ENCODE measurements at places on chromosomes 5 and 9.

DNA sequence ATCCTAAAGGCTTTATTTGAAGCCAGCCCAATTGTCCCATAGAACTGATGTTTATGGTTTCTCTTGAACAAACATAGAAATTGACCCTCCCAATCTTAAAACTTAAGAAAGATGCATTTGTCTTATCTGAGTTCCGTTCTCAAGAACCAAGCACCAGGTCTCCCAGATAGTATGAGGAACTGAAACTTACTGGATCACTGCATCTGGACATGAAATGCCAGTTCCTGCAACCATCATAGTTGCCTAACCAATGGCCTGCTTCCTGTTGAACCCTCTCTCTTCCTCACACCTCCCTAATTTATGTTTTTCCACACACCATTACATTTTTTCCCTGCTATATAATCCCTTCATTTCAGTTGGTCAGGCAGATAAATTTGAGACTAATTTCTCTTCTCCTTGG, 478.9 kb downstream of the HTR1A start:
- DNase-seq: no peak

DNA sequence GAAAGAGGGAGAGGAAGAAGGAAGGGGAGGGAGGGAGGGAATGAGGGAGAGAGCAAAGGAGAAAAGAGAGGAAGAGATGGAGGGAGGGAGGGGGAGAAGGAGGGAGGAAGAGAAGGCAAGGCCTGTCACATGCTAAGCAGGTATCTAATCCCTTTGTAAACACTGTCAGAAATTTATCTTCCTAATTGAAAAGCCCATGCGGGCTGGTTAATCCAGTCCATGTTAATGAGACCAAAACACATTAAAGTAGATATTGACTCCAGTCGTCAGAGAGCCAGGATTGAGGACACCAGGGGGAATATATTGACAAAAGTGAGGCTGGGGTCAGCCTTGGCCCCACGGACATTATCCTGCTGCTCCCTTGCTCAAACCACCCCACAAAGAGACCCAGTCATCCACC, 37.4 kb upstream of the ALDH1B1 start:
- DNase-seq: no peak

DNA sequence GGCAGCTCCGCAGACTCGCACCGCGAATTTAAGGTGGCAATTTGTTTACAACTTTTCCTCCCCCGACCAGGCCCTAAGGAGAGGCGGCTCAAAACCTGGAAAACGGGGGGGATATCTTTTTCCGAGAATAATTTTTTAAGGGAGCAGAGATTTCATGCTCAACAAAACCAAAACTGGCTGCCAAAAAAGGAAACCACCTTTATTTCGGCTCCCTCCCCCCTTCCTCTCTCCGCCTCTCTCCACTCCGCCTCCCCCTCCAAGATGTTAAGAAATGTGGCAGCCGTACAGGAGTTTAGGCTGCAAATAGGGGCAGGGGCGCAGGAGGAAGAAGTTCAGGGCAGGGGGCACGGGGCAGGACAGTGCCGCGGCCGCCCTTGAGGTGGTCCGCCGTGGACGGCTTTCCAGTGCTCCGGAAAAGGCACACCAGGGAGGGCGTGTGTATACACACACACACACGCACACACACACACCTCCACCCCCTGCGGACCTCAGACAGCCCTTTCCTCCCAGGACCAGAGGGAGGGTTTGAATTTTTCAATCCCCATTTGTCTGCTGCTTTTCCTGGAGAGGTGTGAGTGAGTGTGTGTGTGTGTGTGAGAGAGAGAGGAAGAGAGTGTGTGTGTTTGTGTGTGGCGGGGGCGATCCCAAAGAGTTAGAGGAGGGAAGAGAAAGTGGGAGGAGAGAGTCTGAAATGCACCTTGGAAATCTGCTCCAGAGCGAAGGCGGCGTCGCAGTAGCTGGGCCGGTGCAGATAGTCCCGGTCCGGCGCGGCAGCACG, 9.1 kb downstream of the PTCH1 start:
- DNase-seq: no peak

- DNase-seq: no peak
Measured at GRCh38 chr5:122391621-122392020, 79.6 kb downstream of the SNCAIP start.

DNA sequence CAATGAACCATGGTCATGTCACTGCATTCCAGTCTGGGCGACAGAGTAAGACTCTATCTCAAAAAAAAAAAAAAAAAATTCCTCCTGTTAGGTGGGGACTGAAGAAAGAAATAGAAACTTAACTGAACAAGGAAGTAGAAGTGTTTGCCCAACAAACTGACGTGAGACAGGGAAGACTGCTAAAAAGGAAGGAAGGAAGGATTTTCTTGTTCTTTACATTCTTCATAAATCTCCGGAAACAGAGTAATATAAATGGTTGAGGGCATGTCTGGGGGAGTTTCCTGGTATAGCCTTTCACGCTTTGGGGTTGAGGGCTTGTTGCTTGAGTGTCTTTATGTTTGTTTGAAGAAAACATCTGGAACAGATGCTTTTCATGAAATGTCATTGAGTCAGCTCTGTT, 3.1 kb downstream of the TOR1B start:
- DNase-seq: peak; percentile 47

DNA sequence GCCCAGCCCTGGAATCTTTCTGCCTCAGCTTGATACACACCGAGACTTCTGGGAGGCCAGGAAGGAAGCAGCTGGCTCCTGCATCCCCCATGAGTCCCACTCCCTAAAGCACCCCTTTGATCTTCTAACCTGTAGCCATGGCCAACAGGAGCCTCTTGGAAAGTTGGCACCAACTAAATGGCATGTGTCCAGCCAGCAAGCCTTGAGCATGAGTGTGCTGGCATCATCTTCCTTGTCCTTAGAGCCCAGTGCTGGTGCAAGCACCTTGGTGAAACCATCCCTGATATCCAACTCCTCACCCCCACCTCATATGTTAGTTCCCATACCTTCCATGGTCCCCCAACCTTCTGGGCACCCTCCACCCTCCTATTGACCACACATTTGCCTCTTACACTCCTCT, 130.4 kb downstream of the CRB2 start:
- no peak for DNase-seq

- DNase-seq: no peak
Measured at GRCh38 chr5:132540764-132541163, 2.6 kb downstream of the IL5 start.

GRCh38 chr5:74035521-74035937, 409.5 kb downstream of the ARHGEF28 start:
- DNase-seq: peak; percentile 3

- DNase-seq: no peak
Measured at GRCh38 chr5:129097498-129098296, 3.1 kb downstream of the ISOC1 start.

GRCh38 chr5:124867137-124867704, 120.8 kb upstream of the ZNF608 start:
- no peak for DNase-seq

DNA sequence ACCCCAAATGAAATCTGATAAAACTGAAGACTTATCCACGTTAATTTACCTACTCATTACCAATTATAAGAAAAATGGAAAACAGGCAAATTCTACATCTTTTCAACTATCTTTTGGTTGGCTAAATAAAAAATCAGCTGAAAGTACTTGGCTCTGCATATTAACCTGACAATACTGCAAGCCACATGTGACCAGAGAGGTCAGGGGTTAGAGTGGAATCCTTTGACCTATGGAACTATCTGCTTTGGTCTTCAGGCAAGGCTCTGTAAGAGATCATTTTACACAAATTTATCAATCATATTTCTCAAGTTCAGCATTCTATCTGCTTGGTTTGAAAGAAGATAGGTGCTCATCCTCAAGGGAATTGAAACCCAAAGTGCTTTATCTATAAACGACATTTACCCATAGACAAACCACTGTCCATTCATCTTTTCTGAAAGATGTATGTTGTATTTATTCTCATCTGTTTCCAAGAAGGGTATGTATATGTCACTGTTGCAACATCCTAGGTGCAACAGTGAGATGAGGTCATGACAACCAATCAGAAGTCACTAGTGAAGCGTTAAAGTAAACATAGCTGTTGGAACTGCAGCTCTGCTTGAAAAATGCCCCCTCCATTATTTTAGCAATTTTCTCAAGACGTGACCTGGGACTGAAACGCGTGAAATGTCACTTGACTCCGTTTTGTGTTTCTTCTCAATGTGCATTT, 144.9 kb upstream of the POU5F2 start:
- no peak for DNase-seq

DNA sequence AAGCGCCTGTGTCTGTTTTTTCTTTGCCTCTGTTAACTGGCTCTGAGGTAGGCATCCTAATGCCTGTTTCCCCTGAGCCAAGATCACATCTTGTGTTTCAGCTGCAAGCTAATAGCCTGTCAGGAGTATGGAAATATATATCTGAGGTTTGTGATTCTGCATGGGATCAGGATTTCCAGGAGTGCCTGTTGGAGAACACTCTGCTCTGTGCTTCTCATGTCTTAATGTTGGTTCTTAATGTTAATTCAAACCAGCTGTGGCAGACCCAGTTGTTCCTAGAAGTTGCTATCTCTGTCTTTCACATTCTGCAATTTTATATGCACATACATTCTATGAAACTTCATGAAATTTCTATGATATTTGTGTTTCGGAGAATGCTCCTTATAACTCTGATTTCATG, 72.1 kb downstream of the PGM5 start:
- no peak for DNase-seq

DNA sequence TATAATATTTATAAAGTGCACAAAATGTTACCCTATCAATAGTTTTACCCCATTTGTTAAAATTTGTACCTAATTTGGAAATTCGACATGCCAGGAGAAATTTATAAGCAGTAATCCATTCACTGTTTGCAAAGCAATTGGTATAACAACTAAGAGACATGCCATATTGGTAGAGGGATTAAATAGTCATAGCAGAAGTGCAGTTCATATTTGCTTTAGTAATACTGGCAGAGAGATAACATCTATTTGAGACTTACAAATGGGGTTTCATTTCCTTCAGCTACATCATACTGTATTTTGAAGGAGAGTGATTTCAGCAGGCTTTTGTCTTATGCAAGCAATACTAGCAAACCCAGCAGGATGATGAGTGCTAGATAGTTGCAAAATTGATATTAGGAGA, 610.4 kb upstream of the CDH10 start:
- DNase-seq: no peak

GRCh38 chr5:40939753-40940152, 30.5 kb downstream of the C7 start:
- no peak for DNase-seq

- no peak for DNase-seq
Measured at GRCh38 chr9:981491-981898, 5.0 kb downstream of the DMRT3 start.

- DNase-seq: no peak
Measured at GRCh38 chr5:77120706-77121105, 33.6 kb upstream of the ZBED3 start.

DNA sequence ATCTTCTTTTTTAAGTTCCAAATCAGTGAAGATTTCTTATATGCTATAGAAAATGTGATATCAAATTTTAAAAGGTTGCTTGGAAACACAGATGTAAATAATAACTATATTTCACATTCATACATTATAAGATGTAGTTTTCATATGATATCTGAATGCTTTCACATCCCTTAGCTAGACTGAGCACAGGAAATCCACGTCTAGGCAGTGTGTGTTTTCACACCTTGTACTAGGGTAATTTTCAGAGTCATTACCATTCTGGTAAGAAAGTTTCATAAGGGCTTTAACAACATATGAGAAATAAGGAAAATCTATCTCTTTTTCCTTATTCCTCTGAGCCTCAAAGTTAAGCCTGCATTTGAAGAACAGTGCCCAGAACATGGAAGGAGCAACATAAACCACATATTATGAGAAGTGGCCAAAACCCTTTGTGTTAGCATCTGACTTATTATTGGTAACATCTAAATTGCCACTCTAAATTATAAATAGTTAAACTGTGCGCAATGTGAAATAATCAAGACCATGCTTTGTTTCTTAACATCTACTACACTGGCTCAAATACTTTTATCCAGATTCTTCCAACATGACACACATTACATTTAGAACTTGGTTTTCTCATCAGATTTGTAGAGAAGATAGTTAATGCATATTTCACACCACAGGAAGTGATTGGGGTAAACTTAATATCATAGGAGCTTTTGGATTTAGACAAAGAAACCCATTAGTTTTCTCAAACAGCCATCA, 113.3 kb downstream of the PPP2R2B start:
- DNase-seq: no peak

- DNase-seq: peak; percentile 30
Measured at GRCh38 chr9:32378496-32378895, 5.9 kb upstream of the ACO1 start.

DNA sequence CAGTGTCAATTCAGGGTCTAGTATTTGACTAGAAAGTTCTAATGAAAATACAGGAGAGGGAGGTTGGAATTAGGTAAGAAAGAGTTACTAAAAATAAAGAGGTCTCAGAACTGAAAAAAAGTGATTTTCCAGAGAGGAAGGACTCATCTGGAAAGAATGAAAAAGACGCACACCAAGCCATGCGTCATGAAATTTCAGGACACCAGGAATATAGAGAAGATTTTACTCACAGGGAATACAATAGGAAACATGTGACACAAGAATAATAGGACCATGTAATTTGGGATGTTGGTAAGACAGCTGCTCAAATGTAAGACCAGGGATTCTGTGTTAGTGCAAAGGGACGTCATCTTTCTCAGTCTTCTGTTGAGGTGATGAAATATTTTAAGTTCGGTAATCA, 224.7 kb downstream of the GDNF start:
- DNase-seq: no peak

DNA sequence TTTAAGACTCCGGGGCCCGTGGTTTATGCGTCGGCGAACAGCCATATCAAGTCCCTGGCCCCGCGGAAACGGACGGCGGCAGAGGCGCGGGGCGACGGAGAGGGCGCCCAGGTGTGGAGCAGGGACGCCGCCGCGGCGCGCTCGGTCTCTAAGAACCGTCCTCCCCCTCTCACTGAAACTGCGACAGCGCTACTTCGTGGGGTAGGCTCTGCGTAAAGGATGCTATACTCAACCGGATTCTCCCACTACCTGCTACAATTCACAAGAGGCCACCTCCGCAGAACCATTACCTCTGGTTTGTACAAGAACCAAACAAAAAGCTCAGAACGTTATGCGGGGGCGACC, 404 bp downstream of the MRNIP start:
- no peak for DNase-seq

- peak; percentile 94 for DNase-seq
Measured at GRCh38 chr9:131585375-131585774, 40.1 kb downstream of the PRRT1B start.

DNA sequence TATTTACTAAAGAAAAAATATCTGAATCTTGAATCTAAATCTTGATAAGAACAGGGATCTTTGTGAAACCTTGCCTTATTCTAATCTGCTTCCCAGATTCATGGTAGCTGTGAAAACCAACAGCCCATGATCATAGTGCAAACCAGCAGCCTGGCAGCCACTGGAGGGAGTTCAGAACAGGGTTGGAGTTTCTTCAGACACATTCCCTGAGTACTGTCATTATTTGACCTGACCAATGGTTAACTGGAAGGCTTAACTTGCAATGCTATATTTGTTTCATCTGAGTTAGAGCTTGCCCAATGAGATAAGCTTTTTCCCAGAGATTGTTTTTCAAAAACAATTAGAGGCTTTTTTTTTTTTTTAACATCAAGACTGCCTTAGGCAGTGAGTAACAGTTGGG, 47.8 kb downstream of the LOX start:
- DNase-seq: no peak
